ENCODE measurements at places on chromosomes 1 and 21. TPM values are rescaled to one million over a fixed set of nuclear protein-coding genes. Genes with fewer than 3 reads are reported as not detected.

- no peak for DNase-seq
These were observed 40.3 kb downstream of the FH start for GRCh38 chr1:241479294-241479693.

The NBPF4 gene
- total RNA-seq, result not detected

DNA sequence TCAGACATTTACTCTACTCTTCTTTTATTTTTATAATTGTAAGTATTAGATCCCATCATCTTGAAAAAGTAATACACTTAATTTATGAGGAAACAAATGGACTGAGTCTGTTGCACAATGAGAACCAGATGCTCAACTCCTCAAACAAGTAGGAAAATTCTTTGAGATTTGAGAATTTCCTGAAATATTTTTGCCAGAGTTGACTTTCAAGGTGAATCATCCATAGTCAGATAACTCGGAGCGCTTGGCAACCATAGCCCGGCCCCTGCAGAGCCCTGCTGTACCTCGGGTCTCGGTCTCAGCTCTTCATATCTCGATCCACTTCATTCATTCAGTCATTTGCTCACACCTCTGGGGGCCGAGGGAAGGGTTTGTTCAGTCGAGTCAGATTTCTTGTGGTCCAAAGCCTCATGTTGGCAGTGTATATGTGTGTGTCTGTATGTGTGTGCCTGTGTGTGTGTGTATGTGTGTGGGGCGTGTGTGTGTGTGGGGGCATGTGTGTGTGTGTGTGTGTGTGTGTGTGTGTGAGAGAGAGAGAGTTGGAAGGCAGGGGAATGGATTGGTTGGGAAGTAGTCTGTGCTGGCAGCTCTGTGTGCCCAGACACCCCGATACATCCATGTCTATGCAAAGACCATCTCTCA is 18.1 kb upstream of the PCP4 start:
- no peak for DNase-seq

The FBXO28 gene
- 21.5 TPM for total RNA-seq

- DNase-seq, result no peak
These were observed 92.1 kb upstream of the RGS18 start for GRCh38 chr1:192066202-192066601.

DNA sequence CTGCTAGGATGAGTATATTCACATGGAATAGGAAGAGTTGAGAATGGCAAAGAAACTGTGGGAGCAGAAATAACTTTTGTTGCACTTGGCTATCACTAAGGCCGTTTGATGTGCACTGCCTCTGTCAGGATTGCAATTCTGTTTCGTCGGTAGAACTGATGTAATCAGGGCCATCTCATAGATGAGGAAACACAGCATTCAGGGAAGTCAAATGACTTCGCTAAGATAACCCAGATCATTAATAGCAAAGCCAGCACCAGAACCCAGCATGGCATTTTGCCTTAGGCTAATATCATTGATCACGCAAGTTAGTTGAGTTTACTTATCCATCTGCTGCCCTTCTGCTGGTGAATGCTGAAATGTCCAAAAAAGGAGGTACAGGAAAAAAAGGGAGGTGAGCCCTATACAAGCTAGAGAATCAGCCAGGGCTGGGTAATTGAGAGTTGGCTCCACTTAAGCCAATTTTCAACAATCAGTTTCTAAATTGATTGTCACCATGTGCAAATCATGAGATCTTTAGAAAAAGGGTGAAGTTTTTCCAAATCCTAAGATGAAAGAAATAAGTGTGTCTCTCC is 7.6 kb downstream of the RASSF5 start:
- no peak for DNase-seq

DNA sequence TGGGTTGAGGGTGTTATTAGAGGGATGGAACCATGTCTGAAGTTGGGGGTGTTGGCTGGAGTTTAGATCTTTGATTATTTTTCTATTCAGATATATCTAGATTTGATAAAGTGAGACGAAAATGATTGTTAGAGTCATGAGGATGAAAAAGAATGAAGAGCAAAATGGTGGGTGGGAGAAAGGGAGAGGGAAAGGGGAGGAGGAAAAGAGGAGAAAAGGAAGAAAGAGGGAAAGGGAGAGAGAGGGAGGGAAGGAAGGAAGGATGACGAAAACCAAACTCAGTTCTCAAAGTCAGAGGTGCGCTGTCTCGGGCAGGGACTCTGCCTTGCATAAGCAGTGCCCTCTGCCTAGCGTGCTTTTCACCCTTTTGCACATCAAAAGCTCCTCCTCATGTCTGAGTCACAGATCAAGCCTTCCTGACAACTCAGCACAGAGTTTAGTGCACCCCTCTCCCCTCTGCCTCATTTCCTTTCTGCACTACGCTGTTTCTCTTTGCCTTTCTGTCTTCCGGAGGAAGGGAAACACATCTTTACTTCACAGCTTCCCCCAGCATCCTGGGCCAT is 225.8 kb upstream of the PROX1 start:
- DNase-seq, result peak; percentile 53

GRCh38 chr1:206649261-206649921 is 14.1 kb downstream of the DYRK3 start:
- DNase-seq, result no peak

GRCh38 chr1:178612261-178612660 is 99.4 kb downstream of the TEX35 start:
- DNase-seq, result no peak

- DNase-seq, result peak; percentile 78
These were observed 14.0 kb downstream of the SLC37A1 start for GRCh38 chr21:42527489-42528158.

- DNase-seq, result no peak
These were observed 102.5 kb downstream of the LAMC2 start for GRCh38 chr1:183288583-183288982.

- no peak for DNase-seq
These were observed 2.9 kb upstream of the UBXN10 start for GRCh38 chr1:20183035-20183434.

All from activated CD8-positive, alpha-beta T cell treated with anti-CD3 and anti-CD28 coated beads for 36 hours (primary cell).